ENCODE measurements at places on chromosomes 5 and 9.

DNA sequence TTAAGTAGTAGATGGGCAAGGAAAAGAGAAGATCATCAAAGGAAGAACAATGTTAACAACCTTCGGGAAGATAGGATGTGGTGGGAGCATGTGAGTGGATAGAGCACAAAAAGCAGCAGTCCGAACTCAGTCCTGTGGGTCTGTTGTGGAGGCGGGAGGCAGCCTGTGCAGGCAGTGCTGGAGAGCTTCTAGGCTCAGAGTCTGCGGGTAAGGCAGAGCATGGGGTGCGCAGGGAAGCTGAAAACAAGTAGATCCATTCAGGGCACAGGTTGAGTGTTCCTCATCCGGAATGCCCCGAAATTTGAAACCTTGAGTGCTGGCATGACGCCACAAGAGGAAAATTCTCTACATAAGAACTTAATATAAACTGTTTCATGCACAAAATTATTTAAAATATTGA, 84.9 kb downstream of the PPIC start:
- DNase-seq, result no peak

- DNase-seq, result no peak
These were observed 167.6 kb downstream of the YIPF5 start for GRCh38 chr5:144002876-144003275.

DNA sequence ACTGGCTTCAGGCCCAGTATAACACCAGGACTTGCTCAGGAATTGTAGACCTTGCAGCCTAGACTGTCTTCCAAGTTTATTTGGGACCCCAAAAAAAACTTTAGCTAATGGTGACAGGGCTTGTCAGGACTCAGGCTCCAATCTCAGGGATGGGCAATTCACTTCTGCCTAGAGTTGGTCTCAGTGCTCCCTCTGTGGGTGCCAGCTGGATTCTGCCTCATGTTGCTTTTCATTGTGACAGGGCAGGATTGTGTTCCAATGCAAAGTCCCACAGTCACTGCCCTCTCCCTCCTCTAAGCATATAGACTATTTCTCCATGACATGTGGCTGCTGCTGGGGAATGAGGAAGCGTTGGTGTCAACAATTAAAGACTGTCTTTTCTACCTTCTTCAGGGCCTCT, 174.7 kb downstream of the CYLC2 start:
- no peak for DNase-seq

DNA sequence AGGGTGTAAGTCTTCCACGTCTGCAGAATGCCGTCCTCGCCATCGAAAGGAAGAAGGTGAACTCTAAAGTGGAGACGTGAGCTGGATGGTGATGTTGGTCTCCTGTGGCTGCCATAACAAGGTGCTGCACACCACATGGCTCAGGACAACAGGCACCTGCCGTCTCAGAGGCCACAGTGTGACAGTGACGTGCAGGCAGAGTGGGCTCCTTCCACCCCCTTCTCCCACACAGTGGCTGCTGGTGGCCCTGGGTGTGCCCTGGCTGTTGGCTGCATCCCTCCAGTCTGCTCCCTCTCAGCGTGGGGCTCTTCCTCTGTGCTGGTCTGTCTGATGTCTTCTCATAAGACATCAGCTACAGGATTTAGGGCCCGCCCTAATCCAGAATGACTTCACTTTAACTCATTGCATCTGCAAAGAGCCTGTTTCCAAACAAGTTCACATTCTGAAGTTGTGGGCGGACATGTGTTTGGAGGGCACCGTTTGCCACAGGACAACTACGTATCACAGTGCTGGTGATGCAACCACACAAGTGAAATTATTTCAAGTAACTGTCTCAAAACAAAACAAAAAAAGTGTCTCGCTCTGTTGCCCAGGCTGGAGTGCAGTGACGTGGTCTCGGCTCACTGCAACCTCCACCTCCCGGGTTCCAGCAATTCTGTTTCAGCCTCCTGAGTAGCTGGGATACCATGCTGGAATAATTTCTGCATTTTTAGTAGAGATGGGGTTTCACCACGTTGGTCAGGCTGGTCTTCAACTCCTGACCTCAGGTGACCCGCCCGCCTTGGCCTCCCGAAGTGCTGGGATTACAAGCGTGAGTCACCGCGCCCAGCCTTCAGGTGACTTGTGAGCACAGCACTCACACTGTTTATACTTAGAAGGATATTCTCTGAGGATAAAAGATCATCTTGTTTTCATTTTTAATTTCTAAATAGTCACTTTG, 31.2 kb upstream of the CLPTM1L start:
- DNase-seq, result no peak

GRCh38 chr5:81269751-81270393, 31.5 kb upstream of the ZCCHC9 start:
- DNase-seq, result no peak

DNA sequence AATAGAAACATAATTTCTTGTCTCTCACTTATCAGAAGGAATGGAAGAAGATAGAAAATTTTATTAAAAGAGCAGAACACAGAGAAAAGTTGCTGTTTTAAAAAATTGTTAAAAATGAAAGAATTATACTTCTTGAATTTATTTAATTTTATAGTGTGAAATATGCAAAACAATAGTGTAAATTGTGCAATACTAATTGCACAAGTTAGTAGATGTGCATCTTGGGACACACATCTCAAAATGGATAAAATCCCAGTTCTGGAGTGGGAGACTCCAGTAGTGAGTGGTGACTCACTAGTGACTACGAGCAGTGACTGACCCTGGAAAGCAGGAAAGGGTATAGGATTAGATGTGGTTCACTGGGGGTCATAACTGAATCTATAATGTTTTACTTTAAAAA, 223.2 kb downstream of the MSX2 start:
- DNase-seq, result no peak

GRCh38 chr5:137631453-137631852, 104.4 kb downstream of the KLHL3 start:
- DNase-seq, result no peak

DNA sequence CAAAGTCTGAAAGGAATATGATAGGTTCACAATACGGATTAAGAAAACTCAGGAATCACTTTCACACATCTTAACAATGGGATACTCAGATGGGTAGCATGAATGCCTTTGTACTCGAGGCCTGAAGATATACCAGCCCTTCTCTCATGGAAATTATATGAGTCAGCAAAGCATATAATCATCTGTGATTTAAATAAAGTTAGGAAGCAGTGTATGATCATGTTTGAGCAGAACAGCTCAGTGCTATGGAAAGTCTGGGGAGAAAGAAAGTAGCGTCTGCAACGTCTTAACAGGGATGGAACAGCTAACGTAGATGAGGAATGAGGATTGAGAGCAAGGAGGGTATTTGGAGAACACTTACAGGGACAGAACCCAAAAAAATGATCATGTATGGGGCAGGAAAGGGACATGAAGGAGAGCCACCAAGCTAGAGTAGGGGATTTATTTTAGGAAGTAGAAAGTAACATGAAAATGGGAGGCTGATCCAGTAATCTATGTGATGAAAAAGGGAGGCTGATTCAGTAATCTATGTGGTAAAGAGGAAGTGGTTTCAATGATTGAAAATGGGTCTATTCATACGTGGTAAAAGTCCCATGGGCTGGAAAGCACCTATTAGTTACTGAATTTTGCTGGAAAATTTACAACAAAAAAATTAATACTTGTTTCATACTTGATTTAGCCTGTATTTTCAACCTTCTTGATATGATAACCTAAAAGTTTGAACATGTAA, 85.9 kb downstream of the GNA14 start:
- DNase-seq, result no peak

- DNase-seq, result no peak
These were observed 63.0 kb upstream of the BASP1 start for GRCh38 chr5:17154211-17154996.

DNA sequence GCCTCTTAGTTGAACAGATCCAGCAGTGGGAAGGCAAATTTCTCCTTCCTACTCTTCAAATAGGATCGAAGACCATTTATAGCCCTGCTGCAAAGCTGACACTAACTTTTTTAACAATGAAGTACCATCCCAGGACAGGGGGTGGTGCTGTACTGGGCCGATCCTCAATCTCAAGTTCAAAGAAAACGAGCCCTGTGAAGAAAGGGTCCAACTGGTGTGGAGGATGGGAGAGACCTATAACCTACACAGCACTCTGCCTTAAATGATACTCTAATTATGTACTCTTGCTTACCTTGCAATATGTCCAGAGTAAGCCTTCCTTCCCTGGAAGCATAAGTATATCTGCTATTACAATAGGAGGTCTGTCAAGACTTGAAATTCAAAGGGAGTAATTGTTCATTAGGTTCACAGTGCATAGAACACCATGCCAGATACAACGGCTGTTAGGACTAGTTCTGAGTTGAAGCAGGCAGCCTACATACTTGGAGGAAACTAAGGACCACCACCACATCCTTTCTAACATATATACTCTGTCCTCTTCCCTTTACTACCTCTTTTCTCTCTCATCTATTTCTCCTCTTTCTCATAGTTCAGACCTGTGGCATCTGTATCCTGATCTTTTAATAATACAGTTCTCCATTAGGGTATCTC, 6.2 kb downstream of the ETF1 start:
- peak; percentile 34 for DNase-seq

- no peak for DNase-seq
These were observed 16.4 kb downstream of the MFAP3 start for GRCh38 chr5:154055201-154055600.
